Stimulated activated CD4-positive, alpha-beta T cell treated with anti-CD3 and anti-CD28 coated beads, Interleukin-12 subunit alpha, Interleukin-12 subunit beta, amount 100 ng/mL, for 24 hours (primary cell): ENCODE measurements at places on chromosomes 1 and 21.

DNA sequence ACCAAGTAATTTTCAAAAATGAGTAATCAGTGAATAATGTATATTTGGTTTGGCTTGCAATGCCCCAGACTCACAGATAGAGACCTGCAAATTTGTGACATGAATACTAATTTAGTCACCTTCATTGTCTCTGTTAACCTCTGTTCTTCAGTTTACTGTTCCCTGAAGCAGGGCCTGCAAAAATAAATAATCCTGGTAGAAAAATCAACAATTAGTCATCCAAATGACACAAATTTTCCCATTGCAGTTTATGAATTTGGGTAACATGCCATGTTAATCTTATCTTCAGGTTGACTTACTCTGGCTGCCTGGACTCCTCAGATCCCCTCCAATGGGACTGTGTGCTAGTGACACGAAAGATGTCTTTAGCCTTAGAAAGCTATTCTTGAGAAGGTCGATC is 289.5 kb downstream of the PAPPA2 start:
- DNase-seq: no peak

DNA sequence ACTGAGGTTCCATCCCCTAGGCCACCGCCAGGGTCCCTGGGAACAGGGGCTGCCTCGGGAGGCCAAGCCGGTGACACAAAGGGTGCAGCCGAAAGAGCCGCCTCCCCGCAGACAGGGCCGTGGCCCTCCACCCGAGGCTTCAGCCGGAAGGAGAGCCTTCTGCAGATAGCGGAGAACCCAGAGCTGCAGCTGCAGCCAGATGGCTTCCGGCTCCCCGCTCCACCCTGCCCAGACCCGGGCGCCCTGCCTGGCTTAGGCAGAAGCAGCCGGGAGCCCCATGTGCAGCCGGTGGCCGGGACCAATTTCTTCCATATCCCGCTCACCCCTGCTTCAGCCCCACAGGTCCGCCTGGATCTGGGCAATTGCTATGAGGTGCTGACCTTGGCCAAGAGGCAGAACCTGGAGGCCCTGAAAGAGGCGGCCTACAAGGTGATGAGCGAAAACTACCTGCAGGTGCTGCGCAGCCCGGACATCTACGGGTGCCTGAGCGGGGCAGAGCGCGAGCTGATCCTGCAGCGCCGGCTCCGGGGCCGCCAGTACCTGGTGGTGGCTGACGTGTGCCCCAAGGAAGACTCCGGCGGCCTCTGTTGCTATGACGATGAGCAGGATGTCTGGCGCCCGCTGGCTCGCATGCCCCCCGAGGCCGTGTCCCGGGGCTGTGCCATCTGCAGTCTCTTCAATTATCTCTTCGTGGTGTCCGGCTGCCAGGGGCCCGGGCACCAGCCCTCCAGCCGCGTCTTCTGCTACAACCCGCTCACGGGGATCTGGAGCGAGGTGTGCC is 1.4 kb downstream of the KLHDC7A start:
- DNase-seq: no peak

DNA sequence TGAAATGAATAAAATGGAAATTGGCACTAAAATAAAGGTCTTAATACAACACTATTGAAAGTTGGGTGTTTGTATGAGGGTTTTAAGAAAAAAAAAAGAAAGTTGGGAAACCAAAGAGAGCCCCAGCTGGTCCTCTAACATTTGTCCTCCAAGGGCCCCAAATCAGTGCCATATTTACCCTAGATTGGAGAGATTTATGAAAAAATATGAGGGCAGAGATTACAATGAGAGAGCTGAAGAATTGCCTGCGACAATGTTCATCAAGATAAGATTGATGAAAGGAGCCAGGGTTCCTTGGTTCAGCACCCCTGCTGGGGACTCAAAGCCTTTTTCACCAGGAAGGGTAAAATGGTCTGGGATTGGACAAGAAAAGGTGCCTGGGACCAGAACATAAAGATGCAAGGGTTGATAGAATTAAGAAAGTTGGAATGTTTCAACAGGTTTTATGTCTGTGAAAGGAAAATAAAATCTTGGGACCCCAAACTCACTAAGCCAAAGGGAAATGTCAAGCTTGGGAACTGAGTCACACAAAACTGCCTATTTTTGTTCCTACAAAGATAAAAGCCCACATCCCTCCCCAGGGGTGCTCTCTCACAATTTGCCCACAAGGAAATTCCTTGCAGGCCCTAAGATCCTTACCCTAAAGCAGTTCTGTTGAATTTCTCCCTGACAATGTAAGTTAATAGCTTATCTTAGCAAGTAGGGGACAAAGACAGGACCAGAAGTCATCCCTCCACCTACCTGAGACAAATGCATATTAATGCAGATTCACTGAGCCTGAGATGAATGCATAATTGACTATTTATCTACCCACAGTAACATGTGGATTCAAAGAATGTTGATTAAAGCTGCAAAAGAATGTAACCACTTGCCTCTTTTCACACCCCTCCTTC is 26.8 kb downstream of the CBR1 start:
- no peak for DNase-seq

DNA sequence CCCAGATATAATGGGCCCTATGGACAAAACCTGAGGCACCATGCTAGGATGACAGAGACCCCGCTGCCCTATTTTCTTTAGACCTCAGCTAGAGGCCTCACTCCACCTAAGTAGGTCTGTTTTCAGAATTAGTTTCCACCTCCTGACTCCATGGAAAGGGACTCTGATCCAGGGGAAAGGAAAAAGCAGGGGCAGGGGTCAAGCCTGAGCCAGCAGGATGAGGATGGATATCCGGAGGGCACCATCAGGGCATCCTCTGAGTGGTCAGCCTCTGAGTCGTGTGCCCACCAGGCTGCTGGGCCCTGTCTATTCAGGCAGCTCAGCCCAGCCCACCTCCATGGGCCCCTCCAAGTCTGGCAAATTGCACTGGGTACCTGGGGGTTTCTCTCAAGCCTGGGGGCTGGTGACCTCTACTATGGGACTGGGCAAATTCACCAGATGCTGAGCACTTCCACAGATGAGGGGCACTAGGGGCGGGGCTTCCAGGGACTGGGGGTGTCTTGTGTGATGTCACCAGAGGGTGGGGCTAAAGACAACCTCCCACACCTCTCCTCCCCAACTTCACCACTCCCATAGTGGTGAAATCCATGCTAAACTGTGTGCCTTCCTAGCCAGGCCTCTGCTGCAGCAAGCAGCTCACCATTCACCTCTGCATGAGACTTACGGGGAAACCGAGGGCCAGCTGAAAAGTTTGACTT is 5.5 kb downstream of the PAQR7 start:
- DNase-seq: no peak

GRCh38 chr1:21174654-21175323 is 1.9 kb downstream of the EIF4G3 start:
- DNase-seq: no peak
